Suppressor macrophage treated with lipopolysaccharide for 4 hours (primary cell): ENCODE measurements at places on chromosomes 7 and 10.
A peak's percentile ranks its signal among the peaks of the same experiment; 100 is the strongest.

GRCh38 chr7:44249639-44250234 lies 49.0 kb downstream of the YKT6 start:
- no peak for DNase-seq

DNA sequence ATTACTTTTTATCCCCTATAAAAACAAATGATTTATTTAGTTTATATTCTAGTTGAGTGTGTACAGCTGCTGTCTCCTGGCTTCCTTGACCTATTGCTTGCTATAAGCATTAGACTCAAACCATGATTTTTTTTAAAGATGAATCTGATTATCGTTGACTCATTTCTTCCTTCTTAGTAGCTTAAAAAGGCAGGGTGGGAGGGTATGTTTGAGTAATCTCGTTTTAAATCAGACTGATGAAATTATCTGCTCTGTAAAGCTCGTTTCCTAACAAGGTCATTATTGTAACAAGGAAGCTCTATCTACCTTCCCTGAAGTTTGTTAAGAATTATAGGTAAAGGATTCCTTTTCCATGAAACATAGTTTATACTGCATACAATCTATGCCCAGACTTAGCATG lies 276.3 kb upstream of the KCND2 start:
- DNase-seq, result no peak

GRCh38 chr10:109517748-109518147 lies 405.6 kb downstream of the XPNPEP1 start:
- DNase-seq, result no peak

DNA sequence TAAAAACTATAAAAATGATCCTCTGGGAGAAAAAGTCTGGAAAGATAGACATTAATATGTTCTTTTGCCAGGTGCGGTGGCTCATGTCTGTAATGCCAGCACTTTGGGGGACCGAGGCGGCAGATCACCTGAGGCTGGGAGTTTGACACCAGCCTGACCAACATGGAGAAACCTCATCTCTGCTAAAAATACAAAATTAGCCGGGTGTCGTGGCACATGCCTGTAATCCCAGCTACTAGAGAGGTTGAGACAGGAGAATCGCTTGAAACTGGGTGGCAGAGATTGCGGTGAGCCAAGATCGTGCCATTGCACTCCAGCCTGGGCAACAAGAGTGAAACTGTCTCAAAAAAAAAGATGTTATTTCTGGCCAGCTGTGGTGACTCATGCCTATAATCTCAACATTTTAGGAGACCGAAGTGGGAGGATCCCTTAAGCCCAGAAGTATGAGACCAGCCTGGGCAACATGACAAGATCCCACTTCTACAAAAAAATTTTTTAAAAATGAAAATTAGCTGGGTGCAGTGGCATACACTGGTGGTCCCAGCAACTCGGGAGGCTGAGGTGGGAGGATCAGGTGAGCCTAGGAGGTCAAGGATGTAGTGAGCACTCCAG lies 101.9 kb upstream of the LRRN3 start:
- DNase-seq, result no peak

DNA sequence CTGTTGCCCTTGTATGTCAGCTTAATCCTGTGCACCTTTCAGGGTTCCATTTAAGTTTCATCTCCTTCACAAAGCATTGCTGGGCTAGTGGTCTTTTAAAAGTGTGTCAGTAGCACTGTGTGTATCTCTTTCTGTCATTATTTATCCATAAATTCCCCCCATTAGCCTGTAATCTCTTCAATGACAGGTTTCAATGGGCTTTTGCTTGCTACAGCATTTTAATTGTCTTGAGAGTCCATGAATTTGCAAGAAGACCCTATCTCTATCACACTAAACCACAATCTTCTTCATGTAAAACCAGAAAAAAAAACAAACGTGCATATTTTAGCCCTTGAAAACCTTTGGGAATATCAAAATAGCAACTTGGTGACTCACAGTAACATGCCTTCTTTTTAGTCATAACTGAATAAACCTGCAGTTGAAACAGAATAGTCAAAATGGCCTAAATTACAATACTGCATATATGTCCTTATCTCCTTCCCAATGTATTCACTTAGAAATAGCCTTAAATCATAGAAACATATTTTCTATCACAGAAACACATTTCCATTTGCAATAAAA lies 118.6 kb downstream of the PON1 start:
- DNase-seq, result no peak

- DNase-seq, result no peak
Measured at GRCh38 chr7:47771990-47772360, 176.3 kb downstream of the PKD1L1 start.

GRCh38 chr10:23976275-23976674 lies 232.7 kb upstream of the KIAA1217 start:
- DNase-seq, result no peak

- DNase-seq, result no peak
Measured at GRCh38 chr10:63496561-63496960, 24.6 kb upstream of the REEP3 start.

DNA sequence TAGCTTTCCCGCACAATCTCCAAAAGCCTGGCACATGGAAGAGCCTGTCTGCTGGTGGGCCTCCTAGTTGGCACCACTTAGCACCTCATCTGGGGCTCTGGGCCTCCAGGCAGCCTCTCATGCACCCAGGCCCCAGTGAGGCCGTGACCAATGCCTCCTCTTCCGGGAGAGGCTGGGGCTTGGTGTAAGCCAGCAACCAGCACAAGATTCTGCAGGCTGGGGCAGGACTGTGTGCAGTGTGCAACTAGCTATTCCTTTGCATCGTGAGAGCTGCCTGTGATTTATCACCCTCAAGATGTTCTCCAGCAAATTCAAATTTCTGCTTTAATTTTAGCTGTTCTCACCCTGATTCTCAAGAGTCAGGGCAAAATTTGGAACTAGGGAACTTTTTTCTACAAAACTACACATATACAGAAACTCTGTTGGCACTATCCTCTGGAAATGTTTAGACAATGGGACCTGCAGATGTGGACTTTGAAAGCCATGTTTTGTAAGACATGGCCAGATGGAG lies 603.7 kb upstream of the MKI67 start:
- DNase-seq, result no peak

- DNase-seq, result no peak
Measured at GRCh38 chr7:37394158-37394557, 54.5 kb downstream of the ELMO1 start.

- no peak for DNase-seq
Measured at GRCh38 chr10:36096576-36096975, 454.5 kb upstream of the FZD8 start.

GRCh38 chr10:132571650-132572544 lies 34.3 kb downstream of the INPP5A start:
- peak; percentile 26 for DNase-seq

- DNase-seq, result no peak
Measured at GRCh38 chr10:15558136-15558535, 161.6 kb downstream of the ITGA8 start.

- DNase-seq, result no peak
Measured at GRCh38 chr10:48514916-48515315, 90.0 kb downstream of the ARHGAP22 start.

GRCh38 chr7:83487801-83488200 lies 161.1 kb downstream of the SEMA3E start:
- DNase-seq, result no peak

DNA sequence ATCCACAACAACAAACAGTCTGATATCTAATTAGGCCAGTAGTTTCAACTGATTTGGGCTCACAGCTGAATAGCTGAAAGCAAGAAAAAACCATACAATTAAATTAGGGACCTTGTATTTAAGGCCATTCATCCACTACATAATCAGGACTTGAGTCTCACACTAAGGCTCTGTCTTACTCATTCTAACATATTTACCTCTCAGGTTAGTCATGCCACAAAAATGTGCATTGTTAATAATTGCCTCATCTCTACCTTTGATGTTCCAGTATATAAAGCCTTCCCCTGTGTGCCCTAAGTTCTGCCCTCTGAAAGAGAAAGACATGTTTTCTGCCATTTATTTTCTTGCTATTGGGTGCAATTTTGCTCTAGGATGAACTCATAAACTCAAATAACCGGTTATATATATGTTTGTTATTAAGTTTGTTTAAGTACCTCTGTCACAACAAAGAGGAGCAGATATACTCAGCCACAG lies 5.3 kb upstream of the C1GALT1 start:
- DNase-seq, result no peak

GRCh38 chr10:9858816-9859215 lies 1158.9 kb upstream of the CELF2 start:
- DNase-seq, result no peak

DNA sequence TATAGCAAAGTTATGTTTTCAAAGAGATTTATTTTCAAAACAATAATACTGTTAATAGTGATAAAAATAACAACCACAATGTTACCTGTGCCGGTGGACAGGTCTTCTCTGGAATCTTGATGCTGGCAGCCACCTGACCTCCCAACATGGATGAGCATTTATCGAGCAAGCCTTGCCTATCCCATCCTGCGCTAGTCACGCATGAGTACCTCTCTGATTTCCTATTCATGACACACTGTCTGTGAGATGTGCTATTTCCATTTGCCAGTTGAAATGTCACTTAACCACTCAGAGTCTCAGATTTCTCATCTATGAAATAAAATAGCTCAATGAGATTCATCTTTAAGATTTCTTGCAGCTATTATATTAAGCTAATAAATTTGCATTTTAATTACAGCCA lies 341.2 kb upstream of the VWC2 start:
- DNase-seq, result no peak

GRCh38 chr7:31702354-31702753 lies 15.3 kb downstream of the PPP1R17 start:
- no peak for DNase-seq

GRCh38 chr7:70416347-70416985 lies 715.5 kb upstream of the GALNT17 start:
- DNase-seq, result no peak

- DNase-seq, result no peak
Measured at GRCh38 chr7:98464558-98464940, 63.7 kb upstream of the BAIAP2L1 start.

GRCh38 chr10:78899996-78900714 lies 168.6 kb upstream of the ZMIZ1 start:
- no peak for DNase-seq

DNA sequence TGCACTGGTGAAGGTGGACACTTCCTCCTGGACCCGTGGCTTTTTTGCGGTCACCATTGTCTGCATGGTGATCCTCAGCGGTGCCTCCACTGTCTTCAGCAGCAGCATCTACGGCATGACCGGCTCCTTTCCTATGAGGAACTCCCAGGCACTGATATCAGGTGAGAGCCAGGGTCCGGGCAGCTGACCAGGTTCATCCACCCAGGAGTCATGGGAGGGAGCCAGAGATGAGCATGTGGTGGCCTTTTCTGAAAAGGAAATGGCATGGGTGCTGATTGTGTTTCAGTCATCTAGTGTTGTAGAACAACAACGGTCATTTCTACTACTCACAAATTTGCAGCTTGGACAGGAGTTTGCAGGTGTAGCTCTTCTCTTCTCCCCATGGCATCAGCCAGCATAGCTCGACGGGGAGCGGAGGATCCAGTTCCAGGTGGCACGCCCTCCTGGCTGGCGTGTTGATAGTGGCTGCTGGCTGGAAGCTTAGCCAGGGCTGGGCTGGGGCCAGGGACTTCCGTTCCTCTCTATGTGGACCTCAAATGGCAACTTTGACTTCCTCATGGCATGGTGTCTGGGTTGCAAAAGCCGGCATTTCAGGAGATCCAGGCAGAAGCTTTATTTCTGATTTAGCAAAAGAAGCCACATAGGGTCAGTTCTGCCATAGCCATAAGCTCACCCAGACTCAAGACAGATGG lies 32.7 kb downstream of the SLC29A3 start:
- DNase-seq, result peak; percentile 35

- no peak for DNase-seq
Measured at GRCh38 chr7:42714356-42714755, 197.5 kb downstream of the C7orf25 start.

- DNase-seq, result no peak
Measured at GRCh38 chr10:23613900-23614299, 175.0 kb downstream of the OTUD1 start.
